Natural killer cell treated with Interleukin-12 subunit alpha and Interleukin-12 subunit beta and Interleukin-15 and Interleukin-18, amount 100 ng/mL, for 72 hours (primary cell): ENCODE measurements at places on chromosomes 2 and 18. TPM values are rescaled to one million over a fixed set of nuclear protein-coding genes. Genes with fewer than 3 reads are reported as not detected.

The GRP gene
- total RNA-seq: not detected

The CPSF3 gene
- 46.6 TPM for total RNA-seq

The DLX2 gene
- 0.25 TPM for total RNA-seq

The CAPN14 gene
- 1.2 TPM for total RNA-seq

The MROH2A gene
- total RNA-seq: not detected

The AMER3 gene
- total RNA-seq: not detected

The PRKAG3 gene
- not detected for total RNA-seq

The KATNAL2 gene
- total RNA-seq: 0.95 TPM

The SPDYA gene
- 4.5 TPM for total RNA-seq

The SGPP2 gene
- 0.20 TPM for total RNA-seq

The SCYGR6 gene
- total RNA-seq: not detected

The IFIH1 gene
- 30.9 TPM for total RNA-seq

The ATP6V1B1 gene
- total RNA-seq: 7.2 TPM

The VWC2L gene
- total RNA-seq: not detected

The SULT1C4 gene
- not detected for total RNA-seq

The WNT10A gene
- total RNA-seq: not detected

The MOB4 gene
- total RNA-seq: 16.9 TPM

The MYO1B gene
- total RNA-seq: 9.3 TPM

The FAP gene
- total RNA-seq: not detected

The DNAH6 gene
- 1.0 TPM for total RNA-seq

The PID1 gene
- total RNA-seq: not detected

The SRD5A2 gene
- total RNA-seq: not detected

The CAVIN2 gene
- total RNA-seq: not detected

The FNDC4 gene
- total RNA-seq: not detected

The SCN7A gene
- total RNA-seq: not detected

The ASXL3 gene
- not detected for total RNA-seq

The RIT2 gene
- total RNA-seq: not detected

The PROM2 gene
- total RNA-seq: 1.1 TPM

The KIAA2012 gene
- total RNA-seq: not detected

The TUBA3E gene
- not detected for total RNA-seq
